ENCODE measurements at places on chromosomes 4 and X. TPM values are rescaled to one million over a fixed set of nuclear protein-coding genes. Genes with fewer than 3 reads are reported as not detected.

Gene ARL9
- 0.08 TPM for total RNA-seq

Gene DUX4
- not detected for total RNA-seq

Gene DMD
- total RNA-seq, result 10.9 TPM

Gene MAGEB3
- total RNA-seq, result not detected
